ENCODE measurements at places on chromosomes 13 and 19.

GRCh38 chr13:114096031-114096485 is 36.4 kb downstream of the RASA3 start:
- DNase-seq, result peak; percentile 53

- peak; percentile 41 for DNase-seq
Observed at GRCh38 chr19:13037161-13037560, 41.9 kb downstream of the NFIX start.

DNA sequence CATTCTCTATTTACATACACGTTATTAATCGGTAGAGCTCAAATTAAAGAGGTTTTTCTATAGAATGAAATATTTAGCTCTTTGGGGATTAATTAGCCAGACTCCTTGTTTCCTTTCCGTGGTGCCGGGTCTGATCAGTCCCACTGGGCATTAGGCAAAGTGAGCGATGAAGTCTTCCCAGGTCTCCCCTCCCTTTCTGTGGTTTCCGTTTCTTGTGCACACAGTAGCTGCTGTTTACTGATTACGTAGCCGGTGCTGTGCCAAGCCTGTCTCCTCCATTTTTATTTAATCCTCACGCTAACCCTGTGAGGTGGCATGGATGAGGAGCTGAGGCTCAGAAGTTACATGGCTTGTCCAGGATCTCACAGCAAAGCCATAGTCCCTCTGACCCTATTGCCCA is 9.0 kb downstream of the SLC25A15 start:
- DNase-seq, result no peak

DNA sequence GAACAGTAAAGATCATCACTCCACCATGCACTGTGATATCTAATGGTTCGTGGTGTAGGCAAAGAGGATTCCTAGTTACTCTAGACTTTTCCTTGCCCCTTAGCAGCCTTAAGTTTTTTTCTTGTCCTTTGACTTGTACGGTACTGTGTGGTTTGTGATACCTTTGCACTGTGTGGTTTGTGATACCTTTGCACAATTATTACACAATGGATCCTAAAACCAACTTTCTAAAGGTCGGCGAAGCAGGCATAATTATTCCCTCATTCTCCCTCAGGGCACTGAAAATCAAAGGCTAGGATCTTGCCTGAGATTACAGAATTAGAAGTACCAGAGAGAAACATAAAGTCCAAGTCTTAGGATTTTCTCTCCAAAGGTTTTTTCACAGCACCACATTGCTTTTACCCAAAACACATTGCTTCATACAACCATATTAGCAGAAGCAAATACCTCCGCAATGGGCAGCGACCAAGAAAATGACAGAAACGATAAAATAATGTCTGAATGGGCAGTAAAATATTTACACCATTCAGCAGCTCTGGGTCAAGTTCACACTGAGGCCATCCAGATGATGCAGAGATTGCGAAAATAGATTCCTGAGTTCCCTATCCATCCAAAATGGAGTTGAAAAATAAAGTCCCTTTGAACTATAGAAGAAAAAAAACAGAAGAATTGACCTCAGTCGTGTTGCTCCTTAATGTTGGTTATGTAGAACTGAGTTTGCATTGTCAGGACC is 106.4 kb downstream of the FGF14 start:
- no peak for DNase-seq

- no peak for DNase-seq
Observed at GRCh38 chr13:26749285-26749684, 11.3 kb downstream of the GPR12 start.

DNA sequence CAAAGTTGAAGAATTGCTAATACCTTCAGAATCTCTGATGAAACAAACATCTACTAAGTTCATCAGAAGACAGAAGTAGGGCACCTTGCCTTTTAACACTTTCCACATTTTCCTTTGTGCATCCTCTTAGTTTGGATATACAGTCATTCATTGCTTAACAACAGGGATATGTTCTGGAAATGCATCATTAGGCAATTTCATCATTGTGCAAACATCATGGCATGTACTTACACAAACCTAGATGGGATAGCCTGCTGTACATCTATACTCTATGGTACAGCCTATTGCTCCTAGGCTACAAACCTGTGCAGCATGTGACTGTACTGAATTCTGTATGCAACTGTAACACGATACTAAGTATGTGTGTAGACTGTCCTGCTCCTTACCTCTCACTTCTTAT is 169.8 kb downstream of the SUCLA2 start:
- DNase-seq, result no peak

DNA sequence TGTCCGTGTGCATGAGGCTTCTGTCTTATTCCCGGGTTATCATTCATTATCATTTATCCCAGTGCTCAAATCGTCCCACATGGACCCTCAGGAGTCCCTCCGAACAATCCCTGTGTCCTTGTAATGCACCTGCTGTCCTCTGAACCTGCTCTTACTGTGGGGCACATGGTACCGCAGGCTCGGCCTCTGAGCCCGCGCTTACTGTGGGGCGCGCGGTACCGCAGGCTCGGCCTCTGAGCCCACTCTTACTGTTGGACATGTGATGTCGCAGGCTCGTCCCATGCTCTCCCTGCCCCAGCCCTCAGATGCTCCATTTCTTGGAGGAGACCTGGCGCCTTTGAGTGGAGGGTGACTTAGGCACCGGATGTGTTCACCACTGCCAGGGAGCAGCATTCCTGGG is 16.8 kb upstream of the ZNF554 start:
- no peak for DNase-seq

DNA sequence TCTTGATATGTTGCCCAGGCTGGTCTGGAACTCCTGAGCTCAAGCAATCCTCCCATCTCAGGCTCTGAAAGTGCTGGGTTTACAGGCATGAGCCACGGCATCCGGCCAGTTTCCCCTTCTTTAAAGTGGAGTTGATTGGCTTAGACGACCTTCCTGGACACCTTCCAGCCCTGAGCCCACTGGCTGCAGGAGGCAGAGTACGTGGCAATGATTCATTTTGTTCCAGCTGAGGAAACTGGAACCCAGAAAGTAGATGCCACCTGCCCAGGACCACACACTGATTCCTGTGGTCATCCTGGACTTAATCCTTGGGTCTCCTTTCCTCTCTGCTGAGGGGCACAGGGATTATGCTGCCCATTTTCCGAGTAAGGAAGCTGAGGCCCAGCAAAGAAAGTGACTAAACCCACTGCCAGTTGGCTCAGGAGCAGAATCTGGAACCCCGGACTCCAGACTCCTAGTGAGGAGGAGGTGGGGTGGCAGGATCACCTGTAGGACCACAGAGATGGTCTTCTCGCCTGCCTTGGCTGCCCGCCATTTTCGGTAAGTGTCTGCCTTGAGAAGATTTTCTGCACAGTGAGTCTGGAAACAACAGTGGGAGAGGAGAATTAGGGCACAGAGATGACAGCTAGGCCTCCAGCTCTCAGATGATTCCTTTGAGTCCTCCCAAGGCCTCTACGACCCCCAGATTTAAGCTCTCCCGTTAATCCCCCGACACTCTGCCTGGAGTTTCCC is 737 bp downstream of the XRCC1 start:
- no peak for DNase-seq

DNA sequence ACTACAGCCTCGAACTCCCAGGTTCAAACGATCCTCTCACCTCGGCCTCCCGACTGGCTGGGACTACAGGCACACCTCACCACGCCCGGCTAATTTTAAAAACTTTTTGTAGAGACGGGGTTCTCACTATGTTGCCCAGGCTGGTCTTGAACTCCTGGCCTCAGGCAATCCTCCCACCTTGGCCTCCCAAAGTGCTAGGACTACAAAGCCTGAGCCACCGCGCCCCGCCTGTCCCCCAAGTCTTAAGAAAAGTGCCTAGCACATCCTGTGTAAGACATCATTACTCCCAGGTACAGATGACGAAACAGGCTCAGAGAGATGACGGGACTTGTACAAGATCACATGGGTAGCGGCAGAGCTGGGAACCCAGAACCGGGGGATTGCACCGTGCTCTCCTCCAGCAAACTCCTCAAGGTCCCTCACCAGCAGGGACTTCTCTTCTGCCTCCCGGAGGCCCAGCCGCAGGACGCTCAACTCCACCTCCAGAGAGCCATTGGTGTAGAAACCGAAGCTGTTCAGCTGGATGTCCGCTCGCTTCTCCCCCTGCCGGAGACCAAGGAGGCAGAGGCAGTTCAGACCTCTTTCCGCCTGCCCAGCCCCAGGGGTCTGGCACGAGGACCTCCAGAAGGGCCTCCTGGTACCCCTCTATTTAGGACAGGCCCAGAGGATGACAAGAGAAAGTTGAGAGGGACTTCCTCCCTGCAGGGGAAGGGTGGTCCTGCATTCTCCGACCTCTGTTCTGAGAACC is 1.0 kb downstream of the GPR108 start:
- DNase-seq, result peak; percentile 83

DNA sequence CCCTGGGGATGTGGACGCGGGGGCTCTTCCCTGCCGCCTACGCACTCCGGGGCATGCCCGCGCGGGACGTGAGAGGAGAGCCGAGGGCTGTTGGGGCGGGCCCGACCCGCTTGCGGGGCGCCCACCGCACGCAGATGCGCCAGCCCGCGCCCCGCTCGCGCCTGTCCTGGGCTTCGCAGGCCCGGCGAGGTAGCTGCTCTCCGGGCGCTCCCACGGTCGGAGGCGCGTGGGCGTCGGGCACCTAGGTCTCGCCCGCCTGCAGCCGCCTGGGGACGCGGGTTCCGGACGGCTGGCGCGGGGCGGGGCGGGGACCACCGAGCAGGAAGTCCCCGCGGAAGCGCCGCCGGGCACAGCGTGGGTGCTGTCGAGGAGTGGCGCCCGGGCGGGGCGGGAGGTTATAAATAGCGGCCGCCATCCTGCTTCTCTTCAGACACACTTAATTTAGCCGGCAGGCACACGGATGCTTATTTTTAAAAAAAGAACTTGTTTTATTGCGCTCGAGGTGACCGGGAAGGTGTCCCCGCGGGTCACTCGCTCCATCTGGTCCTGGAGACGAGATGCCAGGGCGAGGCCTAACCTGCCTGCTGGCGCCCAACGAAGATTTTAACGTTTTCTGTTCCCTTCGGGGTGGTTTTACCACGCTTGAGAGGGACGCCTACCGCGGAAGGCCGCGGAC is 561 bp upstream of the GJA3 start:
- no peak for DNase-seq

GRCh38 chr13:97945792-97946419 is 7.6 kb upstream of the IPO5 start:
- DNase-seq, result no peak

DNA sequence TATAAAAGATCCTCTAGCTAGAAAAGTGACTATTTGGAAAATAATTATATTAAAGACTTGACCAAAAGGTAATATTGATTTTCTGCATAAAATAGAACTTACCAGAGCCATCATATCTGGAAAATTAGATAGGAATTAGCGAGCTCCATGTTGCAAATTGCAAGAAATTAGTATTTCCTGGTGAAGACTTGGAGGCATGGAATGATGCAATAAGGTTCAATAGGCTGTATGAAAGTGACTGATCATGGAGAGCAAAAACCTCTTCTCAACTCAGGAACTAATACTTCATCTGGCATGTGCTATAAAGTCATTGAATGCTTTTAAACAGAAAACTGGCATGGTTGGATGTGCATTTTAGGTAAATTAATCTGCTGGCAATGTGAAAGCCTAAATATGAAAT is 66.3 kb upstream of the UFM1 start:
- DNase-seq, result no peak

DNA sequence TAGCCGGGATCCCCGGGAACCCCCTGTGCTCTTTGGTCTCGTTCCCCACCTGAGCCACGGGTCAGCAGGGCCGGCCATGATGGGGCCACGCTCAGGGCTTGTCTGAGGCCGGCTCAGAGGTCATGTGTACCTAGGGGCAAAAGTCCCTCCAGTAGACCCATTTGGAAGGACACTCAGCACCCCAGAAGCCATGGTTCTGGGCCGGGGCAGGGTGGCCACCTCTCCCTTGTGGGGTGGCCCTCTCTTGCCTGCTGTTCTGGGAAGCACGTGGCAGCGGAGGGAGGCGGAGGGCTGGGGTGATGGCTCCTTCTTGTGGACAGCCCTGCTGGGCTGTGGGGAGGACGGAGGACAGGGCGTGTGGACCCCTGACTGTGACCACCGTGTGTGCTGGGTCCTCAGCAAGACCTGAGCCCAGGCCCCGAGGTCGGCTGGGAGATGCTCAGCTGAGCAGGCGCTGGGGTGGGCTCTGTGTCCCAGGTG is 6.4 kb upstream of the PEAK3 start:
- DNase-seq, result no peak

- no peak for DNase-seq
Observed at GRCh38 chr13:40517486-40518480, 148.7 kb downstream of the FOXO1 start.

- DNase-seq, result no peak
Observed at GRCh38 chr13:50098693-50099092, 83.4 kb downstream of the KCNRG start.

DNA sequence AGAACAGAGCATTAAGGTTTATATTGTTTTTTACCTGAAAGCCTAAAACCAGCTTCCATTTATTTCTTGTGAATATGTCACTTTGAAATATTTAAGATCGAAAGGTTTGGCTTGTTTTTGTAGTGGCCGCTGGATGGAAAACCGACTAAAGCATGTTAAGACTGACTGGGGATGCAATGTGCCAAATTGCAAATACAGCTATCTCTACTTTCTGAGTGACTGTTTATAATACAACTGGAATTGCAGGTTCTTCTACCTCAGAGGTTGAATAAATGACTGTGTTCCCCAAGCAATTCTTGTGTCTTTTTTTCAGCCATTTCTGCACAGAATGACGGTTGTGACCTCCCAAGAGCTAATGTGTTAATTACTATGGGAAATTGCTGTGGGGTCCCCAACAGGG is 50.0 kb upstream of the TMTC4 start:
- no peak for DNase-seq

GRCh38 chr13:37594550-37594949 is 4.0 kb downstream of the POSTN start:
- DNase-seq, result no peak

- DNase-seq, result no peak
Observed at GRCh38 chr19:16566161-16566560, 6.1 kb downstream of the SLC35E1 start.

DNA sequence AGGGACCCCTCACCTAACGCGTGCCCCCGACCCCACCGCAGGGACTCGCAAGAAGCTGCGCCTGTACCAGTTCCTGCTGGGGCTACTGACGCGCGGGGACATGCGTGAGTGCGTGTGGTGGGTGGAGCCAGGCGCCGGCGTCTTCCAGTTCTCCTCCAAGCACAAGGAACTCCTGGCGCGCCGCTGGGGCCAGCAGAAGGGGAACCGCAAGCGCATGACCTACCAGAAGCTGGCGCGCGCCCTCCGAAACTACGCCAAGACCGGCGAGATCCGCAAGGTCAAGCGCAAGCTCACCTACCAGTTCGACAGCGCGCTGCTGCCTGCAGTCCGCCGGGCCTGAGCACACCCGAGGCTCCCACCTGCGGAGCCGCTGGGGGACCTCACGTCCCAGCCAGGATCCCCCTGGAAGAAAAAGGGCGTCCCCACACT is 4.7 kb upstream of the MYBPC2 start:
- peak; percentile 94 for DNase-seq

GRCh38 chr19:18896421-18896841 is 473 bp upstream of the CERS1 start:
- DNase-seq, result no peak

Data from psoas muscle (tissue), 8 donors.